ENCODE measurements at places on chromosomes 1 and 21.

DNA sequence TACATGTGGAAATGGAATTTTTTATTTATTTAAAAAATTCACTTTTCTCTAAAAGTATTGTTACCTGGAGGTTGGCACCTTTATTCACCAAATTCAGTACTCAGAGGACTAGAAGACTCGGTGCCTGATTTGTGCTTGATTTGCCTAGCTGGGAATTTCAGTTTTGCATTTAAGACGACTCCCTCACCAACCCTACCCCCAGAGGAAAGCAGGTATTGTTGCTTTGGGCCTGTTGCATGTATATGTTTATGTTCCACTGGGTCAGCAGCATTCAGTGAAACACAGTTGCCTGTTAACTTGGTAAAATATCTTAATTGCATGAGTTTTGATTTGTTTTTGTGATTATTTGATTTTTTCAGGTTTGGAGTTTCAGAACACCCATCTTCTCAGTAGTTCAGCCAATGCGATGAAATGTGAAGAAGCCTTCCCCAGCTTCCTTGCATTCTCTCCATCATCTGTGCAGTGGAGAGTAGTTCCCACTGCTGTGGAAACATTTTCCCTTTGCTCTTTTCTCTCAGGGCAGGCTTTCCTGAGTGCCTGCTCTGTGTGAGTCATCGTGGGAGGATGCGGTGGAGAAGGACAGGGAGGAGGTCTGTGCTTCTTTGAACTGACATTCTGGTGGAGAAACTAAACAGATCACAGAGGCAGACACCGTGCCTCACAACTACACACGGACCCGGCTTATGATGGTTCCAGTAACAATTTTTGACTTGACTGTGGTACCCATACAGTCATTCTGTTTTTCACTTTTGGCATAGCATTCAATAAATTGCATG lies 6.4 kb downstream of the ADARB1 start:
- DNase-seq = no peak

DNA sequence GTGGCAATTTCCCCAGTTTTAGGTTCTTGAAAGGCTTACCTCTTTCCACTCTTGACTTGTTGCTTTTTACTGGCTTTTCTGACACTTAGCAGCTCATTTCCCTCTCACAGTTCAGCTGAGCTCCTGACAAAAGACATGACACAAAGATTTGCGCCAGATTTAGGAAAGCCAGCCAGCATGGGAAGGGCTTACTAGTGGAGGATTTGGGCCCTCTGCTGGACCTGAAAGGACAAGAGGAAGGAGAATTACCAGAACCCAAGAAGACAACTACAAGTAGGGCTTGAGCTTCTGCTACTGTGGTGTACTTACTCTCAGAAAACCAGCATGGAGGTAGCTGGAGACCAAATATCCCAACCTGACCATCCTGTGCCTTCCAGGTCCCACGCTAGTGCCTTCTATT lies 784.5 kb downstream of the BRINP3 start:
- no peak for DNase-seq

DNA sequence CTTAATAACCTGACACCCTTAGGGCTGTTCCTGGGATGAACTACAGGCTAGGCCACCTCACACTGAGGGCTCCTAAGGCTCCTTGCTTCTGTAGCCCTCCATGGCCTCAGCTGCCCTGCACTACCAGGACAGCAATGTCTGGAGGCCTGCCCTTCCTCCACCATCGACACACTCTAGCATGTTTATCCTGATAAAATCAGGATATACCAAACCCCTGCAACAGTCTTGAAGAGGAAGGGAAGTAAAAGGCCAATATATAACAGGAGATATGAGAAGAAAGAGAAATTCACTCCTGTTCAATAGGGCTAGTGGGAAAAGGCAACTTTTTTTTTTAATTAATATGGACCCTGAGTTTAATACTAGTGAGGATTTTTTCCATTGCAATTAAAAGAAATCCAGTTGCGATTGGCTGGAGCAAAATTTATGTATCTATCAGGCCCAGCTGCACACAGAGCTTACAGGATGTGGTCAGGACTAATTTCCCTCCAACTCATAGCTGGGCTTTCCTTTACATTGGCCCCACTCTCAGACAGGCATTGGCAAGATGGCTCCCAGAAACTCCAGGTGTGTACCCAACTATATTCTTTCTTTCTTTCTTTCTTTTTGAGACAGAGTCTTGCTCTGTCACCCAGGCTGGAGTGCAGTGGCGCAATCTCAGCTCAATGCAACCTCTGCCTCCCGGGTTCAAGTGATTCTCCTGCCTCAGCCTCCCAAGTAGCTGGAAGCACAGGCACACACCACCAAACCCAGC lies 13.5 kb upstream of the ATP2B4 start:
- DNase-seq = no peak

DNA sequence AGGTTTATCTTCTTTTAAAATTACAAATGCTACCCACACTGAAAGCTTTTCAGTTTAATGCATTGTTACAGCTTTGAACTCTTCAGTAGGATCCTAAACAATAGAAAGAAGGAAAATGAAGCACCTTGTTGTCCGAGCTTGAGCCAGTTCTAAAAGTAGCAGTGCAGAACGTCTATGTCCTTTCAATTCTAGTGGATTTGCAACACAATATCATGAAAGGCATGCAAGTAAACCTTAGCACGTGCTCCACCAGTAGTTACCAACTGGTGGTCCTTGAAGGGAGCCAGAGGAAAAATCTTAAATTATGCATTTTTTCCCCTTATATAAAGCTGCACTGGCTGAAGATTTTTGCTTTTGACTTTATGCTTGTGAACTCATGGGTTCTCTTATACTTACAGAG lies 208.2 kb downstream of the NFIA start:
- DNase-seq = no peak

DNA sequence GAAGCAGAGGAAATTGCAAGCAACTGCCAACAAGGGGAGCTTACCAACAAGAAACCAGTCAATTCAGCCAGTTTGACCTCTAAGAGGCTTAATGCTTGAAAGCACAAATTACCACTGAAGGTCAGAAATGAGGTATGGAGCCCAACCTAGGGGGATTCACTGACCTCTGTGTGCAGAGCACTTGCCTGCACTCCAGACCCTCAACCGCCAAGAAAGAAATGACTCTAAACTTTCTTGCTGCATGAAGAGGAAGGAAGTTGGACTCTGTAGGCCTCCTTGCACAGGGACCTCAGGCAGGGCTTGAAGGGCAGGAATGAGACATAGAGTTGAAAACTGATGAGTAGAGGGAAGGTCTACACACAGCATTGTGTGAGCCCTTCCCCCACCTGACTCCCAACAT lies 10.0 kb downstream of the ARMH1 start:
- DNase-seq = no peak

DNA sequence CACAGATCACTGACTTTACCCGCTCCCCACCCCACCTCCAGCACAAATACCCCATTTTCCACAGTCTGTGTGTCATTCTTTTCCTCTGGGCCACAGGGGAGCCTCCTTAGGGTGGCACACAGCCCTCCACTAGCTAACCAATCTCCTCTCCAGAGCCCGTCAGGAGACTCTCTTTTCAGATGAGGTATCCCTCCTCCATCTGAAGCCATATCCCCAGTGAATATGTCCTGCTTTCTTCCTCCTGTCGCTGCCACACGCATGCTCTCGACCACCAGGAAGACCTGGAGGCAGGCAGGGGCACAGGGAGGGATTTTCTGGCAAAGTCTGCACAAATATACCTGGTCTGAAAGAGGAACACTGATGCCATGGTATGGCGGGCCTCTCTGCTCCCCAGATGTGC lies 635 bp downstream of the ZNF648 start:
- no peak for DNase-seq

GRCh38 chr1:226738995-226739695 lies at the start of gene ITPKB:
Gene ITPKB, minus strand, starts transcription at chr1:226739282. Its CDS starts 1,824 bp downstream, at chr1:226737458.
- no peak for DNase-seq

DNA sequence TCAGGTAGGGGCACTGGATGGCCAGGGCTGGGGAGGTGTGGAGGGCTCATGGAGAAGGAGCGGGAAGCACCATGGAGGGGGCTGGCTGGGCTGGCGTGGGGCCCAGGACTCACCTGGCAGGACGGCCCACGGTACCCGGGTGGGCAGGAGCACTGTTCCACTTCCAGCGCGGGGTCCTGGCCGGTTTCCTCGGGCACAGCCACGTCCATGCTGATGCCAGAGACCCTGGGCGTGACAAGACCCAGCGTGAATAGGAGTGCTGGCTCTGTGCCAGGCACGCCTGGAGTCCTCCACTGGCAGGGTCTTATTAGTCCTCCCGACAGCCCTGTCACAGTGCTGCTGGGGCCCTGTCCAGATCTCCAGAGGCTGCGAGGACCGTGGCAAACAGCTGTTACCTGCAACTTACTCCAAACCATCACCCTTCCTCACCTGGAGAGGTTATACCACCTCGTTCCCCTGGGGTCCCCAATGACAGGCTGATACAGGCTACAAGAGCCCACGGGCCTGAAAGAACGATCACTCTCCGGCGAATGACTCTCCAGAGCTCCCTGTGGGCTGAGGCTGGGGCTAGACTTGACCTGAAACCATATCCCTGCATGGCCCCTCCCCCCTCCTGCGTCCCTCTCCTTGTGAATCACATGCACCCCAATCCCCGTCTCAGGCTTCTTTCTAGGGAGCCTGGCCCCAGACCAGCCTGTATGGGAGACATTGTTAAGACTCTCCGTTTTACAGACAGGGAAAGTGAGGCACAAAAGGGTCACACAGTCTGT lies 62.1 kb downstream of the HSPG2 start:
- DNase-seq = no peak

GRCh38 chr1:155831279-155831976 lies 25.6 kb downstream of the GON4L start:
- no peak for DNase-seq

DNA sequence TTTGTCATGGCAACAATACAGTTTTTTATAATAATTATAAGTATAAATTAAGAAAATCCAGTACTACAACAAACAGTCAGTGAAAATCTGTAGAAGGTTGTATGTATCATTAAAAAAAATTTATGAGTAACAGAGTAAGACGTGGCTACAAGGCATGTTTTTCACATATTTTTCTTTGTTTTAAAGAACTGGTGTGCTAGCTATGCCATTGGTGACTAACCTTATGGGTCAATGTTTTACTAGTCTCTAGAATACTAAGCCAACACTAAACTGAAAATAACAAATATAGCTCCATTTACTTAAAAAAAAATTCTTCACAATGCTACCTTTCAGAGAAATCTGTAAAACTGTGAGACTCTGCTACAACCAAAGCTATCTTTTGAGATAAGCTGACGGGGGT lies 261.5 kb downstream of the ADGRL2 start:
- no peak for DNase-seq

DNA sequence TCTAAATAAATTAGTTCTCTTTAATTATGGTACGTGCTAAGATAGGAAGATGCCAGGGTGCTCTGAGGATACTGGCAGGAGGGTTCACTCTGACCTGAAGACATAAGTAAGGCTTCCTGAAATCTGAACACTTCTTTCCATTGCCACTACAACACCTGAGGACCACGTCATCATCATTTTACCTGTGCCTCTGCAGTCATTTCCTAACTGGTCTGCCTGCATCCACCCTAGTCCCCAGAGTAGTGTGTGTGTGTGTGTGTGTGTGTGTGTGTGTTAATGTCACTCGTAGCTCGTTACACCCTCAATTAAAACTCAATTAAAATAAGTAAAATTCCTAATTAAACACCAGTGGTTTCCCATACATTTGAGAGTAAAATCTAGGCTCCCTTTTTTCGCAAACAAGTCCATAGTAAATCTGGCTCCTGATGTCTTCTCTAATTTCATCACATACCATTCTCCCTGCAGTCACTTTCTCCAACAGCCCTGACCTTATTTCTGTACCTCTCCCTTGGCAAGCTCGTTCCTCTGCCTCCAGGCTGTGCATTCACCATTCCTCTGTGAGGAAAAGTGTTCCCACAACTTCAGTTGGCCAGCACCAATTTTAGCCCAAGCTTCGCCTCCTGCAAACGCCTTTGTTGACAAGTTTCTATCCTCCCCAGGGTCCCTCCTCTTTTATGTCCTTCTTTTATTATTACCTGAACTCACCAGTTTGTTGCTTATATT lies 8.7 kb downstream of the IL12RB2 start:
- no peak for DNase-seq

DNA sequence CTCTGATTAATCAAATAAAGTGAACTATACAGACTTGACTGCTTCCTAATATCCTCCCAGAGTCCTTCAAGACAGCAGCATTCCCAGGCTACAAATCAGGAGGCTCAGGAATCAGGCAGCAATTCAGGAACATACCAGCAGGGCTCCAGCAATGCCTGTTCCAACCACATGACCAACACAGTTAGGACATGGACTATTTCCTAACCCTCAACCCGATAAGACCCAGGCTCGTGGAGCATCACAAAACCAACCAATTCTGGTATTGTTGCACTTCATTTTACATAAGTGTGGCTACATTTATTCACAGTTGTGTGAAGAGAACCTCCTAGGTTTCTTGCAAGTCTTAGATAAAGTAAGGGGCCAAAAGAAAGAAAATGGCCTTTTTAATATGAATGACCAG lies 546.2 kb upstream of the ADGRL2 start:
- no peak for DNase-seq

DNA sequence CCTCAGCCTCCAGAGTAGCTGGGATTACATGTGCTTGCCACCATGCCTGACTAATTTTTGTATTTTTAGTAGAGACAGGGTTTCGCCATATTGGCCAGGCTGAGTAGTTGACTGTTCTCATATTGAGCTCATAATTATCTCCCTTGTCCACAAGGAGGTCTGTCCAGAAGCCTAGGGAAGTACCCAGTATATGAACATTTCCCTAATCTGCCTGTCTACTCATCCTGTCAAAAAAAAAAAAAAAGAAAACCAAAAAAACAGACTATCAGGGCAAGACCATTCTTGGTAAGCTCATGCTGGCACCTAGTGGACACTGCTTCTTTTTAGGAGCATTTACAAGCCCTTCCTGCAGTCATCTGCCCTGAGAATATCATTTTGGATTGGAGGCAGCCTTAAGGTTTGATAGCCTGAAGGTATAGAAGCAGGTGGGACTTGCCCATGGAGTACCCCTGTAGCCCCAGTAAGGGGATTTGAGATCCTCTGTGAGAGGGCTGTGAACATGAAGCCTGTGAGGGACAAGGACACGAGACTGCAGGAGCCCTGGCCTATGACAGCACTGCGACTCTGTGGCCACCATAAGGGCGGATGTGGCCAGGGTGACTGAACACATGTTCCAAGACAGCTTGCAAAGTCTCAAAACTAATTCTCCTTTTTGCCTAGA lies 10.8 kb upstream of the DUSP12 start:
- DNase-seq = no peak
